ENCODE measurements at places on chromosomes 2 and 18.

DNA sequence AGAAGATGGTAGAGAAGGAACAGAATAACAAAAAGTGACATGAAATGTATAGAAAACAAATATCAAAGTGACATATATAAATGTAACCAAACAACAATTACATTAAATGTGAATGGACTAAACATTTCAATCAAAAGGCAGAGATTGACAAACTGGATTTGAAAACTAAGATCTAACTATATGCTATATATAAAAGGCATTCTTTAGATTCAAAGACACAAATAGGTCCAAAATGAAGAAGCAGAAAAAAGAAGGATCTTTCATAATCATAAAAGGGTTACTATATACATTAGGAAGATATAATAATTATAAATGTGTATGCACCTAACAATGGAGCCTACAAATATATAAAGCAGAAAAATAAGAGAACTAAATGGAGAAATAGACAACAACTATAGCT is 183.7 kb downstream of the METTL4 start:
- DNase-seq, result no peak

DNA sequence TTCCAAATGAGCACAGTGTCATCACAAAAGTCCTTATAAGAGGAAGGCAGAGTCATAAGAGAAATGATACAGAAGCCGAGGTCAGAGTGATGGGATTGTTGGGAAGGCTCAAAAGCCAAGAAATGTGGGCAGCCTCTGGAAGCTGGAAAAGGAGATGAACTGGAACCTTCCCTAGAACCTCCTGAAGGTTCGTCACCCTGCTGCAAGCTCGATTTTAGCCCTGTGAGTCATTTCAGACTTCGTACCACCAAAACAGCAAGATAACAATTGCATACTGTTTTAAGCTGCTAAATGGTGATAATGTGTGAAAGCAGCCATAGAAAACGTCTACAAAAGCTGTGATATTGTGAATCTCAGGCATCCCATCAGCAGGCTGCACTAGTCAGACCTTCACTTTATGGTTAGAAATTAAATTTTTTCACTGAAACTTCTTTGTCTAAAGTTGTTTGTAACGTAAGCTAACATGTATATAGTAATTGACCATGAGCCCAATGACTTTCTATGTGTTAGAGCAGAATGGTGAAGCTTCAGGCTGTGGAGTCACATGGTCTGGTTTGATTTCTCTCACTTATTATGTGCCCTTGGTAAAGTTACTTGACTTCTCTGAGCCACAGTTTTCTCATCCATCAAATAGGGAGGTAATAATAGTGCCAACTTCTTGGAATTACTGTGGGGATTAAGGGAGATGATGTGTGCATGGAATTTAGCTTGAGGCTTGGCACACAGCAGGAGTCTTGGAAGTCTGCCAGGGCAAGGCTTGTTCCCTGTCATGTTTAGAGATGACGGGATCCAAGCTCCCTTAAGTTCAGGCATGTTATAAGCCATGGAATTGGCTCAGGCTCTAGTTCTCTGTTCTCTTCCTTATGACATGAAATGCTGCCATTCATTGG is 132.0 kb upstream of the CCDC195 start:
- DNase-seq, result peak; percentile 8

DNA sequence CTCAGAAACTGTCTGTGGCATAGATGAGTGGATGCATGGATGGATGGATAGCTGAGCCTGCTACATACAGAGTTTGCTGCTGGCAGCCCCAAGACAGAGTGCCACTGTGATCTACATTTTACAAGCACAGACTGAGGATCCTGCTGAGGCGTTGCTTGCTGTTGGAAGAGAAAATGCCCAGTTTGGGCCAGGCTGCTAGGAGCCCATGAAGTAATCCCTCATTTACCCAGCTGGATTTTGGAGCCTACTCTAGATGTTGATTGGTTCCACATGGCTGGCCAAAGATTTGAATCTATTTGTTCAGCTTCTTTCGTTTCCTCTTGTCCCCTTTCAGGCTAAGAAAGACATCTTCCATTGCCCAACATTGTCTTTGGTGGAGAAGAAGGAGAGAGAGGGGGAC is 261.3 kb downstream of the CLIP4 start:
- no peak for DNase-seq

GRCh38 chr18:10771053-10771709 is 245.4 kb downstream of the NAPG start:
- DNase-seq, result no peak

DNA sequence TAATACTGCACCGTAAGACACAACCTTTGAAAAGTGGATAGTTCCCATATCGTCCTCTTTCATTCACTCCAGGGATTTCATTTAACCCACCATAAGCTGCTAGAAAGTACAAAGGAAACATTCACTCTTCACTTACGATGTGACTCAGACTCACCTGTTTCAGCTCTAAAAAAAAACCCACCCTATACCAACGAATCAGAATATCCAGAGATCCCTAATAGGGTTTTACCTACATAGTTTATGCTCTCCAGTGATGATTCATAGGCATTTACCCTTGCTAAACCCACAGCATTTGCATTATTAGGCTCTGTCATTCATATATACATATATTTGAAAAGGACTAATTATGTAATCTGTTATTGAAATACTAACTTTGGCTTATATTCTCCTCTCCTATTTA is 60.2 kb downstream of the PRPF40A start:
- no peak for DNase-seq

DNA sequence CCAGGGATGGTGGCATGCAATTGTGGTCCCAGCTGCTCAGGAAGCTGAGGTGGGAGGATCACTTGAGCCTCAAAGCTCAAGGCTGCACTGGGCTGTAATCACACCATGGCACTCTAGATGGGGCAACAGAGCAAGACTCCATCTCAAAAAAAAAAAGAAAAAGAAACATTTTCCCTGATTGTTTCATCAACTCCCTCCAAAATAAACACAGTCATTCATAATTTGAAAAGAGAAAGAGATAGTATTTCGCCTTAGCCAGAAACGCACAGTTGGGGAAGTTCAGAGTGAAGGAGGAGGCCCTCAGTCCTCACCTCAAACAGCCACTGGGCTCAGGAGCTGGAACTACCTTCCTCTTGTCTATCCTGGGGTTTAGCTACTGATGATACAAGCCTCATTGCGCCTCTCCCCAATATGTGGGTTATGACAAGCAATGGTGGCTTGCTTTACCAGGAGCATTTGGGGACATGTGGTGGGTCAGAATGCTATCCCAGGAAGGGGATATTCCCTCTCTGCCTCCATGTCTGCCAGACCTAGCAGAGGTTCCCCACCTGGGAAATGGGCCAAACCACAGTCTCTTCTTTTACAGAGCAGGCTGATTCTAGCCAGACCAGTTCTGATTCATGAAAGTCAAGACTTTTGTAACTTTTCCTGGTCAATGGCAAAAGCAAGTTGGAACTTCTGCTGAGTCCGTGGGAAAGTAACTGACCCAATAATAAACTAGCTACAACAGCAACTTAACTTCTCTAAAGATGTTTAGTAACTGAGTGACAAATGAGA is 22.2 kb upstream of the TMEM87B start:
- DNase-seq, result peak; percentile 74

GRCh38 chr2:73072129-73072395 is 550 bp upstream of the SFXN5 start:
- no peak for DNase-seq

- no peak for DNase-seq
Observed at GRCh38 chr2:199309973-199310372, 147.8 kb downstream of the SATB2 start.

DNA sequence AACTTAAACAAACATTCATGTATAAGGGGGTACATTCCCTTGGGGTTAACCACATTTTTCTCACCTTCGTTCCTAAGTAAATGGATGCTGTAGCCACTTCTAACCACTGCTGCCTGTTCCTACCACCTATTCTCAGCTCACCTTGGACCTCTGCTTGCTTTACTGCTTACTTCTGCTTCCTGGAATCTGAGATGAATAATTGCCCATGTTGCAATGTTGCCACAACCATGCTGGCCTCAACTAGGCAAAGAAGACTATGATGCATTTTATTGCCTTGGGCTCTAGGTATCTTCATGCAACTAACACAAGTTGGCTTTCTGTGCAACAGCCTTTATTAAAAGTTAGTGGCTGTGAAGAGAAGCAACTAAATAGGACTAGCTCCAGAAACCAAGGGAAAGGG is 106.3 kb upstream of the TCF4 start:
- DNase-seq, result no peak

- no peak for DNase-seq
Observed at GRCh38 chr18:9696701-9697100, 11.4 kb upstream of the RAB31 start.

DNA sequence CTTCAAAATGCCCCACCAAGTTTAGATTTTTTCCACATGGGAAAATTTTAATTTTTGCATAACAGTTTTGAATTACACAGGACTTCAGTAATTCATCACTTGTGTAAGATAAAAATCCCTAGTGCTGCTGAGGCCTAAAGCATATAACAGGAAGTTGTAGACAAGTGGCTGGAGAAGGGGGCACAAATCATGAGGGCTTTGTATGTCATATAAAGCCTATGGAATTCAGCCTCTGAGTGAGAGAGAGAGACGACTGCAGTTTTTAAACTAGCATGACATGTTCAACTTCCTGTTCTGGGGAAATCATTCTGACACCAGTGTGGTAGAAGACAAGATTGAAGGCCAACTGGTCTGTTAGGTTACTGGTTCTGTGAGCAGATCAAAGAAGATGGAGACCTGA is 187.3 kb upstream of the CHST9 start:
- no peak for DNase-seq

DNA sequence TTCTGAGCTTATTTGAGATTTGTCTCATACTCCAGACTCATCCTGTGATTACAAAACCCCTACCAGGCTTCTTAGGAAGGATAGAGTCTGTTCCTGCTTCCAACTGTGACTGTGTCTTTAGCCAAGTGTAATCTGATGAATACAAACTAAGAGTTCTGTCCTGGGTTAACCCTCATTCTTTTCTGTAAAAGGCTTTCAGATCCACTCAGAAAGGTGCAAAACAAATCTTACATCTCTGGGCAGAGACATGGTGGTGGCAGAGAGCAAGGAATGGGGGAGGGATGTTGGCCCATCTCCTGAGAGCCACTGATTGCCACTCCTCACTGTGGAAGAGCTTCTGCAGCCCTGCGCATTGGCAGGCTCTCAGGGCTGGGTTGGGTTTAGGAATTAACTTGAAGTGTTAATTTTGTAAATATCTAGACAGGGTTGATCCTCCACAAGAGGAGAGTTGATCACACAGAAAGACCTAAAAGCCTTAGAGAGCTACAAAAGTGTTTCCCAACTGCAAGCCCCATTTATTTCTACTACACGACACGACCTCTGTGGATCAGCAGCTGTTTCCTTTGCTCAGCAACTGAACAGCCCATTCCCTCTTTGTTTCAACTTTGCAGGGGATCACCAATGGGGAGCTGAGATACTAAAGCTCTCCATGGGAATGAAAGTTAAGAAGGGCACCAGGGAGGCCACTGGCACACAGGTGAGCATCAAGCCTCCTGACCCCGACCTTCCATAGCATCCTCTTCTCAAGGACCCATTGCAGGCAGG is 23.7 kb upstream of the SPTBN1 start:
- DNase-seq, result no peak

GRCh38 chr2:235008584-235009044 is 56.8 kb downstream of the SH3BP4 start:
- DNase-seq, result peak; percentile 73

DNA sequence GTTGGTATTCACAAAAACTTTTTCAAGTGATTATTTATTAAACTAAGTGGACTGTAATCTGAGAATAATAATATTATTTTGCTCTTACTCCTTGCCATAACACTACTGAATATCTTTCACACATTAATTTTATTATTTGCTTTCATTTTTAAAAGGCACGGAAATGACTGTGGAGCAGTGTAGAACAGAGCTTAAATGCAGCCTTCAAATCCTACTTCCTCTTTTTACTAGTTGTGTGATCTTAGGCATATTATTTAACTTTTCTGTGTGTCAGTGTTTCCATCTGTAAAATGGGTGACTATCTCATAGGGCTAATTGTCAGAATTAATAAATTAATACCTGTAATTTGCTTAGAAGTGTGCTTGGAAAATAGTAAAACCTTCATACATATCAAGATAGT is 55.5 kb upstream of the SLC8A1 start:
- DNase-seq, result no peak

DNA sequence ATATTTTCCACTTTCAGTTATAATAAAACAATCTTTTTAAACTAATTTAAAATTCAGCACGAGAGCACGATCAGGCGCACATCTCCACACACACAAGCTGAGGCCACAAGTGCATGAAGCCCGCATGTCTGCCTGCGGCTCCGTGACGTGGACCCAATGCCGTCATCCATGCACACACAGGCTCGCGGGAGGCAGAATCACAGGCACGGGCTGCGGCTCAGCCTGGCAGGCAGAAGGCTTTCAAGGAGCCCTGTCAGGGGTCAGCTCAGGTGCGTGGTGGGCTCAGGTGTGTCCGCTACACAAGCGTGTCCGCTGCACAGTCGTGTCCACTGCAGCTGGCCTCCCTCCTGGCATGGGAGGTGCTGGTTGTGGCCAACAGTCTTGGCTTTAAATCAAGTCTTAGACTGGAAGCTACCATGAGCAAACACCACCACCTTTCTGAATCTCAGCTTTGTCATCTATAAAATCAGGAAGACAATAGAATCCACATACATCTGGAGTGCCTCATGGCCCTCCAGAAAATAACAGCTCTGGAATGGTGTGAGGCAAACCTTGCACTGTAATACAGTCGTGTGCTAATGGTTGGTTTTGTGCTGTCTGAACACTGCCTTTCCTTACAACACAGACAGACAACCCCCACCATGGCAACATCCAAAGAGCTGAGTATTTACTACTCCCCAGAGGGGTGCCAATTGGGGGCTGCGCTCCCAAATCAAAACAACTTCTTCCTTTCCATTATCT is 210.1 kb downstream of the NDUFA10 start:
- DNase-seq, result no peak

GRCh38 chr2:173652767-173653431 is 298.2 kb downstream of the CDCA7 start:
- DNase-seq, result peak; percentile 66

- DNase-seq, result peak; percentile 39
Observed at GRCh38 chr2:8403876-8404275, 278.0 kb upstream of the ID2 start.

DNA sequence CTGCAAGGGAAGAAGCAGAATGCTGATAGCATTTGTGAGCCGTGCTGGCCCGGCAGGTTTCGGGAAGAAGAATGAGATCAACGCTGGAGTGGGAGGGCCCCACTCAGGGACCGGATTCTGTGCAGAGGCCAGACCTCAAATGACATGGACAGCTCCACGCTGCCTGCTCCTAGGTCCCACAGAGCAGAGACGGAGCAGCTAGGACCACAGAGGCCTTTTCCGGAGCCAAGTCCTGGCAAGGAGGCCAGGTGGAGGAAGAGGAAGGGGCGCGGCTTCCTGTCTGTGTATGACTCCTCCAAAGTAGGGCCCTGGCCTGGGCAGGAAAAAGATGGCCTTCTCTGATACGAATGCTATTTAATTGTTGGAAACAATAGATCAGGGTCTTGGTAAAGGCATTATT is 139.9 kb downstream of the LRRC30 start:
- DNase-seq, result no peak

- DNase-seq, result no peak
Observed at GRCh38 chr2:199738727-199739412, 112.1 kb downstream of the FTCDNL1 start.

DNA sequence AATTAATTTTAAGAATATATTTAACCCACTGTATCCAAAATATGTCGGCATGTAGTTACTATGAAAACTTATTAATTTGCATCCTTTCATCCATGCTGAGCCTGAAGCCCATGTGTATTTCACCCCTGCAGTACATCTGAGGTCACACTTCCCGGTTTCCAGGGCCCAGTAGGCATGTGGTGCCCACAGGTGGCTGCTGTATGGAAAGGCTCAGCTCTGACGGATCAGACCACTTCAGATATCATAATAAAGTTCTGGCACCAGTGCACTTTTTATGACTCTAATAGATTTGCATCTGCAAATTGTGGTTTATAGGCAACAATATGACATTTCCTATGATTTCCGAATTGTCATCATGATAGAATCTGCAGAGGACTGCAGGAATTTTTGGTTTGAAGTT is 22.5 kb downstream of the SH3RF3 start:
- DNase-seq, result no peak

Measured in Calu3 (cell line).